ENCODE measurements at places on chromosomes 12 and 14. TPM values are rescaled to one million over a fixed set of nuclear protein-coding genes. Genes with fewer than 3 reads are reported as not detected.
A peak's percentile ranks its signal among the peaks of the same experiment; 100 is the strongest.

DNA sequence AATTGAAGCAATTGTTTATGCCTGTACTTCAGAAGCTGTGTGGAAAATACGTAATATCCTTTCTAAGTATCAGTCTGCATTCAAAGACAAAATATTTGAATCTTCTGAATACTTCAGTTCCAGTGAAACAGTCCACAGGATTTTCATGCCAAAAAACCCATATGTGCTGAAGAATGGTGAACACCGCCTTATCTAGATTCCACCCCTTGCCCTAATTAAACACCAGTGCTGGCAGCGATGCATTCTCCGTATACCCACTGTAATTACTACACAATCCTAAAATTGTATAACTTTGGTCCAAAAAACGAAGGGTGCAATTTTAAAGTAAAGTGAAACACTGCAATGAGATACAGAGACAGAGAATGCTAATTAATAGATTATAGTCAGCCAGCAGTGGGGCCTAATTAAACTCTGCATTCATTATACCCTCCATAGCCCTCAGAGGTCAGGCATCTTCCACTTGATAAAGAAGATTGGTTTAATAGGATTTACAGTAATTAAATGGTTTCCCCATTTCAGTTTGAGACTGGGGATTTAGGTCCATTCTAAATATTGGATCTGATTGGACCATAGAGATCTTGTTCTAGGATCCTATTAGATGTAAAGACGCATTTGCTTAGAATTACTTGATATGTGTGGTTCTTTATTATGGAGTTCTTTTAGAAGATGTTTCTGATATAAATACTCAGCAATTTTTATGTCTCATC, 43.9 kb downstream of the ERC1 start:
- H3K4me1 ChIP-seq, result no peaks in the 10 kb centered on the region
- DNase-seq, result no peak
- H3K27ac ChIP-seq, result no peak overlapping the region
- H3K36me3 ChIP-seq, result peaks cover 2% of the 10 kb centered on the region
- no peak overlapping the region for H3K4me3 ChIP-seq

DNA sequence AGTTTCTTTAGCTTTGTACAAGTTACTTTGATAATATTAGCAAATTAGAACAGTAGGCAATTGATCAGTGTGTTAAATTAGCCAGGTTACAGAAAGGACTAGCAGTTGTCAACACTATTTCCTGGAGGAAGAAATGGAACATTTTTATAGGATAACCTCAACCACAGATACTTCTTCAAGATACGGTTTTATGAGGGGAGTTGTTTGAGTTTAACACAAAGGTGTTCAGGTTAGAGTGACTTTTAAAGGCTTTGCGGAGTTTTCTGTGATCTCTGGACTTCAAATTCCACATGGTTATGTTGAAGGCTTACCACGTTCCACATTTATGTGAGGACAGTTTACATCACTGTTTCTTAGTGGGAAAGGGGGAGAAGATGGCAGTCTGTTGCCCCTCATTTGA, 19.3 kb downstream of the YARS2 start:
- DNase-seq, result no peak
- no peaks in the 10 kb centered on the region for H3K27me3 ChIP-seq
- peaks cover 26% of the 10 kb centered on the region for H3K36me3 ChIP-seq
- peak overlapping the region; percentile 30 for H3K27ac ChIP-seq
- no peak overlapping the region for H3K4me3 ChIP-seq

The OVCH1 gene
- 0.06 TPM for total RNA-seq

- no peak overlapping the region for H3K4me3 ChIP-seq
- no peaks in the 10 kb centered on the region for H3K36me3 ChIP-seq
- H3K4me1 ChIP-seq, result peaks cover 6% of the 10 kb centered on the region
- peak; percentile 63 for DNase-seq
- no peaks in the 10 kb centered on the region for H3K27me3 ChIP-seq
Observed at GRCh38 chr12:109134186-109134917, 18.0 kb downstream of the ACACB start.

The FIGNL2 gene
- total RNA-seq, result 25.1 TPM

DNA sequence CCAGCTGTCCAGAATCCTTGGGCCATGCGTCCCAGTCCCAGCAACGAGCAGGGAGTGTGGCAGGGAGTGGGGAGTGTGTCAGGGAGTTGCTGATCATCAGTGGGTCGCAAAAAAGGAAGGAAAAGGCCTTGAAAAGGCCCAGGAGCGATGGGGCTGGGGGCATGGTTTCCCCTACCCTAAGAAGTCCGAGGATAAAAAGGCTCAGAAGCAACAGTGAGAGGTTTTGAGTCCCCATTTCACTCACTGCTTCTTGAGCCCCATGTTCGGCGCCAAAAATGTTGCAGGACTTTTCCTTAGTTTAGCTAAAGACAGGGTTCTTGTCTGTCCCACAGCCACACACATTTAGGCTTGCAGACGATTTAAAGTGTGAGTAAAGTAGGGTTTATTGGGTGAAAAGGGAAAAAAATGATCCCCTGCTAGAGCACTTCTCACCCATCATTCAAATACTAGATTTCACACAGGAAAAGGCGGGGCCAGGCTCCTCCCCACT, 189.5 kb downstream of the KCNC2 start:
- H3K27ac ChIP-seq, result no peak overlapping the region
- H3K4me3 ChIP-seq, result no peak overlapping the region
- H3K27me3 ChIP-seq, result no peaks in the 10 kb centered on the region
- DNase-seq, result no peak
- no peaks in the 10 kb centered on the region for H3K4me1 ChIP-seq

GRCh38 chr12:31804185-31804504, 75.3 kb upstream of the AMN1 start:
- H3K27me3 ChIP-seq, result no peaks in the 10 kb centered on the region
- no peak overlapping the region for H3K27ac ChIP-seq
- DNase-seq, result no peak
- H3K4me3 ChIP-seq, result no peak overlapping the region
- no peaks in the 10 kb centered on the region for H3K36me3 ChIP-seq
